Erythroblast (primary cell): ENCODE measurements at places on chromosomes 16 and 17.
A peak's percentile ranks its signal among the peaks of the same experiment; 100 is the strongest.

DNA sequence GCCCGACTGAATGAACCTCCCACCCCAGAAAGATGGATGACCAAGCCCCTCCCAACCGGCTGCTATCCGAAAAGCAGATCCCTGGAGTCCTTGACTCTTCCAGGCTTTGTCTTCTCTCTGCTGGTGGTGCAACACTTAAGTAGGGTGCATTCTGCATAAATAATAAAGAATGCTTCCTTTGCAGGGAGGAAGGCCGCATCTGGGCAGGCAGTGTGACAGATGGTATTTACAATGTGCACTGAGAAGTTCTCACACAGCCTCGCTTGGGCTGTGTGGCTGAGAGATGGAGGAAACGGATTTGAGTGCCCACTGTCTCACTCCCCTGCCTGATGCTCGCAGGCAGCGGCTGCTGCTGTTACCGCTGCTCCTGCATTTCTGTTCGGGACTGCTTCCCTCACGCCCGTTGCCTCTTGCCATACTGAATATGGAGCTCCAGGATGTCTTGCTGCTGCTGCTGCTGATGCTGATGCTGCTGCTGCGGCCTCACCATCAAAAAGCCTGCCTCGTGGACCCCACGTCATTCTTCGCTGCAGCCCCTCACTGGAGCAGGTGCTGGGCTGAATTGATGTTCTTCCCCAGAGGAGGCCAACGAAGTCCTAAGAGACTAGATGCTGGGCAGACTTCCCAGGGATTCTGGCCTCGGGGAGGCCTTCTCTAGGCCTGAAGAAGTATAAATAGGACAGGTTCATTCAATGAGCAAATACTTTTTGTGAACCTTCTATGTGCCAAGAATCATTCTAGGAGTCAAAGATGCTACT is 7.1 kb upstream of the RHBDL3 start:
- DNase-seq, result no peak

- DNase-seq, result no peak
These were observed 456.9 kb downstream of the TOX3 start for GRCh38 chr16:52090080-52090479.

DNA sequence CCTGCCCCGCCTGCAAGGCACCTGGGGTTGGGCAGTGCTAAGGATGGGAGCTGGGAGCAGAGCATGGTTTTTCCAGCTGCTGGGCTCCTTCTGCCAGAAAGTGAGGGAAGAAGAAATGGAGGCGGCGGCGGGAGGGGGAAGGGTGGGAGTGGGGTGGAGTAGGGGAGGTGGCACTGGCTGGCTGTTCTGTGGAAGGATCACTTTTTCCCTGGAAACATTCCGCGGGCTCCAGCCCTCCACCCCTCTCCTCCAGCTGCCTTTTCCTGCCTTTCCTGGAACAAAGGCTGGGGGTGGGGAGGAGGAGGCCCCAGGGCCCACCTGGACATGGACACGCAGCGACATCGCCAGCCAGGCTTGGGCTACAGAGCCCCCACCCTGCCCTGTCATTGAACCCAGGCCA is 41.1 kb downstream of the CFAP20 start:
- DNase-seq, result no peak

- DNase-seq, result peak; percentile 10
These were observed 118.4 kb upstream of the HSBP1 start for GRCh38 chr16:83689385-83689831.

GRCh38 chr16:931626-932500 is 38.9 kb downstream of the LMF1 start:
- no peak for DNase-seq

GRCh38 chr17:34858591-34859565 is 102.4 kb downstream of the CCT6B start:
- no peak for DNase-seq

GRCh38 chr17:54838651-54839421 is 61.8 kb upstream of the TOM1L1 start:
- DNase-seq, result no peak

- DNase-seq, result peak; percentile 18
These were observed 87.4 kb upstream of the LHX1 start for GRCh38 chr17:36849871-36850348.

- no peak for DNase-seq
These were observed 58.1 kb upstream of the ERN1 start for GRCh38 chr17:64188088-64188487.

DNA sequence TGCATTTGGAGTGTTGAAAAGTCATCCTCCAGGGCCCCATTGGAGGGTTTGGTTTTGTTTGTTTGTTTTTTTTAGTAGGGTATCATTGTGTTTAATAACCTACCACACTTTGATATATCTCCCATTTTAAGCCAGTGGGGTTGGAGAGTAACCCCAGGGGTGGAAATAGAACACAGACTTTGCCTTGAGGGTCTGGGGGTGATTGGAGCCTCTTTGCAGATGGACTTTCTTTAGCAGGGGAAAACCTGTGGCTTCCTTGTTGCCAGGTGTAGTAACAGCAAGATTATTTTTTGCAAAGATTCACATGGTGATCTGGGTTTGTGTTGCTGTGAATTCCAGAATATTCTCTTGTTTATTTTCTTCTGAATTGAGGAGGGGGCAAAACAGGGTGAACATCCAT is 1.5 kb downstream of the ABCC1 start:
- DNase-seq, result no peak

GRCh38 chr16:78663690-78664089 is 564.2 kb downstream of the WWOX start:
- no peak for DNase-seq

GRCh38 chr17:43372273-43372911 is 26.4 kb upstream of the ARL4D start:
- no peak for DNase-seq

DNA sequence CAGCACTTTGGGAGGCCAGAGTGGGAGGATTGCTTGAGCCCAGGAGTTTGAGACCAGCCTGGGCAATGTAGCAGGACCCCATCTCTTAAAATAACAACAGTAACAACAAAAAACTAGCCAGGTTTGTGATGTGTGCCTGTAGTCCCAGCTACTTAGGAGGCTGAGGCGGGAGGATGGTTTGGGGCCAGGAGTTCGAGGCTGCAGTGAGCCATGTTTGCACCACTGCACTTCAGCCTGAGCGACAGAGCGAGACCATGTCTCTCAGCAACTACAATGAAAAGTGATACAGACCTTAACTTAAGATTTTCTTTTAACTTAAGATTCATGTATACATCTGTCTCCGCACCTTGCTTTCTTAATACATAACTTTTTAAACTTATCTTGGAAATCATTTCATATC is 17.2 kb downstream of the NKD1 start:
- DNase-seq, result no peak

- DNase-seq, result no peak
These were observed 21.9 kb upstream of the LRRC75A start for GRCh38 chr17:16513873-16514272.

GRCh38 chr16:50862818-50863643 is 121.1 kb downstream of the CYLD start:
- no peak for DNase-seq

- DNase-seq, result peak; percentile 85
These were observed 60.8 kb upstream of the MED9 start for GRCh38 chr17:17416007-17416399.

DNA sequence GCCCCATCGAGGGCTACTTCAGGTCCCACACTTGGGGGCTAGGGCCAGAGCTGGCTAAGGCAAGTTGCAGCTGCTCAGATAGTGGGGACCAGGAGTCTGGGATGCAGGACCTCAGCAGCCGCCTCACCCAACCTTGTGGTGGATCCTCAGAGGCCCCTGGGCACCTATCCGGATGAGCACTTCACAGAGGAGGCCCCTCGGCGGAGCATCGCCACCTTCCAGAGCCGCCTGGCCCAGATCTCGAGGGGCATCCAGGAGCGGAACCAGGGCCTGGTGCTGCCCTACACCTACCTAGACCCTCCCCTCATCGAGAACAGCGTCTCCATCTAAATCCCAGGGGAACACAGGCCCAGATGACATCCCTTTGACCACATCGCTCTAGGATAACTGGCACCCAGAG is 9.4 kb downstream of the ALOX15B start:
- no peak for DNase-seq

GRCh38 chr17:44355642-44356099 is 8.0 kb downstream of the FAM171A2 start:
- no peak for DNase-seq

DNA sequence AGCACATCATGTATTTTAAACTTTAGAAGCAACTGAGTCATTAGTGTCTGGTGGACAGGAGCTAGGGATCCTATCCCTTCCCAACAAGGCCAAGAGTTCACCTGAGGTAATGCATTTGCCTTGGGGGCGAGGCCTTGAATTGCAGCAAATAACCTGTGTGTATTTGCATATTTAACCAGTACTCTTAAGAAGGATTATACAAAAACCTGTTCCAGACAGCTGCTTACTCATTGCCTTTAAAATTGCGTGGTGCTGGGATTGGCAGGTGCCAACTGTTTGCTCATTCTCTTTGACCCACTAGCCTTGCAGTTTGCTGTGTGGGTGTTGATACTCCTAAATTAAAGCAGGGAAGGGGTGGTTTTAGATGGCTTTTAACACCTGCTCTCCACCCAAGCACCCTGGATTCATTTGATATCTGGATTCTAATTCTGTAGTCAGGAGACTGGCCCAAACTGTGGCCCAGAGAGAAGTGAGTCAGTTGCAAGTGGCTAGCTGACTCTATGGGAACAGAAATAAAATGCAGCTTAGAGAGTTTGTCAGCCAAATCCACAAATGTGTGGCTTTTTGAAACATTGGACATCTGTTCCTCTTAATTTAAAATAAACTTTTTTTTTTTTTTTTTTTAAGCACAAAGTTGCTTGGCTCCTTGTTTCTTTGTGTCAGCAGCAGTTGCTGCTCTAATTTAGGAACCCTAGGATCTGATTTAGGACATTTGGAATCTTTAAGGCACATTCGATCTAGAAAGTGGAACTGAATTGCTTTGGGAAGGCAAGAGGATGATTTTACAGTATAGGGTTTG is 46.9 kb downstream of the TUBD1 start:
- DNase-seq, result no peak

DNA sequence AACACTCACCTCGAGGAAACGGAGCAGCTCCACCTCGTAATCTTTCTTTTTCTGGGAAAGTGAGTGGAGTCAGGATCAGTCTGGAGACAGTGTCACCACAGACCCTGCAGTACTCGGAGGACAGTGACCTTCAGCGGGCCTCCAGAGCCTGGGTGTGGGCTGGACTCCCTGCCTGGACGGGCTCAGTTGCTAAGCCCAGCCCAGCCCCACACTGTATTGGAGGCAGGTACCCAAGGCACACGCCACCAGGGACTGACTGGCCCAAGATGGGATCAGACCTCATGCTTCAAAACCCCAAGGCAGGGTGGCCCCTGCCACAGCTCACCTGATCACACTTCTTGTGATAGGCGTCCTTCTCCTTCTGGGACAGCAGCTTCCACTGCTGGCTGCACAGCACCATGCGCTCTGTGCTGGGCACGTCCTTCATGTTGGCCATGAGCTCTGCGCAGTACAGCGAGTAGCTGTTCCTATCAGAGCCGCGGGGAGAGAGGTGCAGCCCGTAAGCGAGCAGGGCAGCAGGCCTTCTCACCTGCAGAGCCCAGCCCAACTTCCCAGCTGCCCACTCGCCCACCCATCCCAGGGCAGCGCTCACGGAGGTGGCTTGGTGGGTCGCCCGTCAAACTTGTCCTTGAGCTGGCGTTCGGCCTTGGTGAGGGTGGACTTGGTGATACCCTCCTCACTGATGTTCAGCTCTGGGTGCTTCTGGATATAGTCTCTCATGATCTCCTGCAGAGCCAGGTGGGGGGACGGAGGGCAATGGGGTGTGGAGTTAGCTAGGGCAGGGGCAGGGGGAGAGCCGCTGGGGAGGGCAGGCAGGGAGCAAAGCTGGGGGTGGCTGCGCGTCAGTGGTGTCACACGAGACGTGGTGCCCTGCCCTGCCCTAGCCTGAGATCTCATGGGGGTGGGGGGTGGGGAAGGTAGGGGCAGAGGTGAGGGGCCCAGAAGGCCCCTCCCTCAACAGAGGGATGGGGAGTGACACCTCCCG is 7.9 kb downstream of the UBTF start:
- DNase-seq, result no peak

DNA sequence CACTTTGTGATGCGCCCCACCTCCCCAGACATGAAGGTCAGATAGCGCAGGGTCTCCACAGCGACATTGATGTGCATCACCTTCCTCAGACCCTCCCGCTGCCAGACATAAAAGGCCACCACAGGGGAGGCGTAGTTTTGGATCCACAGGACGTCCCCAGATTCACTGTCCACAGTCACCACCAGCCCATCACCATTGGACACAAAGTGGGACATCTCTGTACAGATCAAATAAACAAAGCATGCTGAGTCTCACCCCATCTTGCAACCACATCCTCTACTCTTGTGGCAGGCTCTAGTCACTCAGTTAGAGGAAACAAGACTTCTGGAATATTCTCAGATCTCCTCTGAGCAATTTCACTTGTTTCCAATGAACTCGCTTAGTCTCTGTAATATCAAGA is 46.3 kb upstream of the ICAM2 start:
- no peak for DNase-seq
